ENCODE measurements at places on chromosomes 7 and 10.

DNA sequence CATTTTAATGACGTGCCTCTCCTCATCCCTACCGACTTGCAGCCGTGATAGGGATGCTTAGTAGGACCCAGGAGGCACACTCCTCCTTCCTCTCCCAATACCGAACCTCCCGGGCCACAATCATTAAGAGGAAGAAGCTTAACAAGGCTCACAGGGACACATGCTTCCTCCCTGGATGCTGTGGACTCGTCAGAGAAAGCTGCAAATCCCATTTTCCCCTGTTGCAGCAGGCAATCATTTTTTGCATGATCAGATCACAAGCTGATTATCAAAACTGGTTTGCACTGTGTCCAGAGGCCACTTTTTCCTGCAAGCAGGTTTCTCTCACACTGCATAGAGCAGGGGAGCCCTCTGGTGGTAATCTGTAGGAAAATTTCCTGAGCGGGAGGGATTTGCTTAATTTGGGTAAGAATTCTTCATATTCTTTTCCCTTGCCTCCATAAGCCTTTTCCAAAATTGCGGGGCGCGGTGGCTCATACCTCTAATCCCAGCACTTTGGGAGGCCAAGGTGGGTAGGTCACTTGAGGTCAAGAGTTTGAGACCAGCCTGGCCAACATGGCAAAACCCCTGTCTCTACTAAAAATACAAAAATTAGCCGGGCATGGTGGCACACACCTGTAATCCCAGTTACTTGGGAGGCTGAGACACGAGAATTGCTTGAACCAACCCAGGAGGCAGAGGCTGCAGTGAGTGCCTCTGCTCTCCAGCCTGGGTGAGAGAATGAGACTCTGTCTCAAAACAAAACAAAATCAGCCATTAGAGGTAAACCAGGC is 16.1 kb upstream of the LAMB4 start:
- peak; percentile 5 for DNase-seq

DNA sequence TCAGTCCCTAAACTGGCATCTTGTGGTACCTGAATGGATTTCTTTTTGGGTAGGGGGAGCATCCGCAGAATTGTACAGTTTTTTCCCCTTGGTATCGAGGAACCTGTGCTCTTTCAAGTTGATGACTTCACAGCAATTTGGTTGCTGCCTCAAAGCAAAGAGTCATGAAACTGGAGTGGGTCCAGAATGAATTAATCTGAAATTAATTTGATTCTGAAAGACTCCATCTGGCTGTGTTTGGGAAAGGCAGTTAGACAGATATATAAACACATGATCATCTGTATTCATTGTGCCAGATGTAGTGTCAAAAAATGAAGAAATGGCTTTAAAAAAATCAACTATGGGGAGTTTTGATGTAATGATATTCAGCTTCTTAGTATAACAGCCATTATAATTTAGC is 136.1 kb downstream of the CELF2 start:
- no peak for DNase-seq

DNA sequence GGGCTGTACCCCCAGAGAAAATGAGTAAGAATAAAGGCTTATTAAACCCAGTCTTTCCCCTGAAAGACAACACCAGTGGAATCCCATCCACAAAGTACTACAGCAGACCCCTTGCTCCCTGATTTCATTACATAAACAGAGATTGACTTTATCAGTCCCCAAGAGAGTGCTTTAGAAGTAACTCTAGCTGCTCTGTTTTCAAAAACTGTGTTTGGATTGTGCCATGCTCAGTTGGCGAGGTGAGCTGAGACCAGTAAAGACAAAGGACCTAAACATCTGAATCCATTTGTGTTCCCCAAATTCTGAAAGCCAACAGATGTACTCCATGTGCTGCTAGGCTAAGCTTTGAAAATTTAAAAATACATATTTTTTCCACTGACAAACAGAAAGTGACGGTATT is 127.0 kb downstream of the ATE1 start:
- no peak for DNase-seq

DNA sequence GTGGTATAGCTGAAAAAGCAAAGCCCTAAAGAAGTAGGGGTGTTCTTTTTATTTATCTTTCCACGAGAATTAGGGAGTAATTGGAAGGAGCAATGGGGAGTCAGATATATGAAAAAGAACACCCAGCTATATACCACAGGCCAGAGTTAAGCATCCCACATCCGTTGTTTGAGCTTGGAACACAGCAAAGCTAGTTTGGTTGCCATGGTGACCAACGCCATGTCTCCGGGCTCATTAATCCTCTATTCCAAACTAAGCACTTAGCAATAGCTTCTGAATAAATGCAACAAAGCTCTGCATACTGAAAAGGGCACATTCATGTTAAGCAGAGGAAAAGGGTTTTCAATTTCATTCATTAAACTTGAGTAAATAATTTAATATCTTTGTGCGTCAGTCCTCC is 23.5 kb downstream of the ASB4 start:
- DNase-seq: no peak

DNA sequence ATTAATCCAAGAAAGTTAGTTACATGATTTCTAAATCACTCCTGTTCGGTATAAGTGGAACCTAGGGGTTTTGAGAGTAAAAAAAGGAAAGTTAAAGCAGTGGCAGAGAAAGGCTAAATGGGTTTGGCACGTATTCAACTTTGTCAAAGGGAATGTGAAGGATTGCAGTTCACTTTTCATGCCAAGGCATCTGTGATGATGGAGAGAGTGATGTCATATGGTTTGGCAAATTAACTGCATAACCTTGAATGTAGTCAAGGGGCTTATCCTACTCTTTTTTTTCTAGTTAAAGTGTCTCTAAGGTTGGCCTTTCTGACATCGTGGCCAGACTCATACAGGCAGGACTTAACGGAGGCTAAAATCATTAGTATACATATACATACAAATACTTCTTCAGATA is 277.8 kb downstream of the EXOC4 start:
- no peak for DNase-seq

DNA sequence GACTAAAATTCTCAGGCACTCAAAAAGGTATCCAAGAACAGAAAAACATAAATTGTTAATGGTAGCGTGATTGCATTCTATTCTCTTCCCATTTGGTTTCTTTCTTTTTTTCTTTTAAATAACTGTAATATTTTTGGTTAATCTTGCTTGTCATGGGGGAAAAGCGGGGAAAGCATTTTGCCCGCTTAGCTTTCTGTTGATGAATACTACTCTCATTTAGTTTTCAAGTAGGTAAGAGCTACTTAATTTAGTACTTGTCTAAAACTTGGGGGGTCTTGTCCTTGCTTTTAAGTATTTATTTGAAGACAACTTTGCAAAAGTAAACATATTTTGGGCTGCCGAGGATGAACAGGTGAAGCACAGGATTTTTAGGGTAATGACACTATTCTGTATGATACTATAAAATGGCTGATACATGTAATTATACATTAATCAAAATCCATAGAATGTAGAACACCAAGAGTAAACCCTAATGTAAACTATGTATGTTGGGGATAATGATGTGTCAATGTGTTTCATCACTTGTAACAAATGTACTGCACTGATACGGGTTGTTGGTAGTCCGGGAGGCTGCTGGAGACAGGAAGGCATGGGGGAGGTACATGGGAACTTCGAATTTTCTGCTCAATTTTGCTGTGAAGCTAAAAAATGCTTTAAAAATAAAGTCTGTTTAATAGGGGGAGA is 1.7 kb downstream of the TES start:
- no peak for DNase-seq

- DNase-seq: no peak
Measured at GRCh38 chr10:132960071-132960472, 17.7 kb upstream of the CFAP46 start.

DNA sequence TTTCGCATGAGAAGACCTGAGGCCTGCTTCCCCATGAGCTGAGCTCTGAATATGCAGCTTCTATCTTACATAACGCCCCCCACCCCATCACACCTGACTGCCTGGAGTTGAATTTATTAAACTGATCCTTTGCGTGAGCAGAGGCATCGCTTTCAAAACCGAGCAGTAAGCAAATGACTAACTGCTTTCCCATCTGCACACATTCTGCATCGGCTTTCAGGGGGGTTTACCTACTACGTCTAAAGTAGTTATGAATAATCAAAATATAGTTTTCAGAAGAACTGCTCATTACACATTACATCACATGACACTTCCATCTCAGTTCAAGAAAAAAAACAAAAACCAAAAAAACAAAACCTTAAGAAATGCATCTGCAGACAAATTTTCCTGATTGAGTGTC is 54.7 kb upstream of the EGR2 start:
- no peak for DNase-seq

DNA sequence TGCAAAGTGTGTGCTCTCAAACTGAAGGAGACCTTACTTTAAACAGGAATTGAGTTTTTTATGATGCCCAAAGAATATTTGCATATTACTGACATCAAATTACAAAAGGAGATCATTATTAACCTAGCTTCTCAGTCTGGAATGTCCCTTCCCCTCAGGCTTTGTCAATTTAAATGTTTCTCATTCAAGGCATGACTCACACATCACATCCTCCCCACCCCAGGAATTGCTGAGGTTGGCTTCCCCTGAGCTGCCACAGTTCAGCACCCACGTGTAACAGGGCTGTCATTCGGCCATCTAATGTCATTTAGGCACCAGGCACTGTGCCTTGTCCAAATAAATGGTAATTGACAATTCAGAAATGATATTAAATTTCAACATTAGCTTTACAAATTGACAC is 305.9 kb upstream of the MGMT start:
- no peak for DNase-seq

GRCh38 chr7:14521183-14521582 is 381.4 kb downstream of the DGKB start:
- DNase-seq: no peak

DNA sequence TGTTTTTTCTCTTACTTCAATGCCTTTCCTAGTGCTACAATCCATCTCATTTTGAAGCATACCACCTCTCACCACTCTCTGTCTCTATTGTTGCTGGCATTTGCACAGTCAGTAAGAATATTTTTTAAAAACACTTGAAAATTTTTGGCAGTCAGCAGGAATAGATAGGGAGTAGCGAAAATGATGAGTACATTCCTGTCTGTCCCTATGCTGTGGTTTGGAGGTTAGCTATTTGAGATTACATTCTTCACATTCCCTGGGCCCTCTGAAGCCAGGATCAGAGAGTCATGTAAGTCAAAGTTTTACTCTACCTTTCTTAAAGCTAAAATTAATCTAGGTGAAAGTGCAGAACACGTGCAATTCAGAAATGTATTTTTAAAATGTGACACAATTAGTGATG is 53.0 kb upstream of the MAGI2 start:
- no peak for DNase-seq

- no peak for DNase-seq
Measured at GRCh38 chr7:147894271-147894670, 696.3 kb upstream of the C7orf33 start.

GRCh38 chr10:3813267-3813666 is 28.3 kb upstream of the KLF6 start:
- no peak for DNase-seq

DNA sequence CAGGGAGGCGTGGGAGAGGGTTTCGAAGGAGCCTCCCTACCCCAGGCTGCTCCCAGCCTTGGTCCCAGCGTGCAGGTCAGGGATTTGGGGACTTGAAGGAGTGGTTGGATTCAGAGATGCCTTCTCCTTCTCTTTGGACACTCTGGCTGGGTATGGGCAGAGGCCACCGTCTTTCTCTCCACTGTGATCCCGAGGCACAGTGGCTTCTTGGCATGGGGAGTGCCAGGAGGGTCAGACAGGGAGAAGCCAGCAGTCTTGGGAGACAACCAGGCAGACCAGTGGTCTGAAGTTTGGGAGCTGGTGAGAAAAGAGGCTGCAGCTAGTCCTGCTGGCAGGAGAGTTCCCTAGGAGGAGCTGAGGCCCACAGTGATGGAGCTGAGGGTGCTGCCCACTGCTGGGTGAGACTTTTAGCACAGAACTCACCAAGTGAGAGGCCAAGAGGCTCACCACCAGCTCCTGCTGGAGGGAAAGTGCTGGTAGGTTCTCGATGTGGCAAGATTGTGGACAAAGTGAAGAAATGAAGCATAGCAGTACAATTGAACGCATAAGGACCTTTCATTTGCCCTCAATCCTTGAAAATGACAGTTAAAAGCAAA is 35.2 kb upstream of the WDFY4 start:
- no peak for DNase-seq

DNA sequence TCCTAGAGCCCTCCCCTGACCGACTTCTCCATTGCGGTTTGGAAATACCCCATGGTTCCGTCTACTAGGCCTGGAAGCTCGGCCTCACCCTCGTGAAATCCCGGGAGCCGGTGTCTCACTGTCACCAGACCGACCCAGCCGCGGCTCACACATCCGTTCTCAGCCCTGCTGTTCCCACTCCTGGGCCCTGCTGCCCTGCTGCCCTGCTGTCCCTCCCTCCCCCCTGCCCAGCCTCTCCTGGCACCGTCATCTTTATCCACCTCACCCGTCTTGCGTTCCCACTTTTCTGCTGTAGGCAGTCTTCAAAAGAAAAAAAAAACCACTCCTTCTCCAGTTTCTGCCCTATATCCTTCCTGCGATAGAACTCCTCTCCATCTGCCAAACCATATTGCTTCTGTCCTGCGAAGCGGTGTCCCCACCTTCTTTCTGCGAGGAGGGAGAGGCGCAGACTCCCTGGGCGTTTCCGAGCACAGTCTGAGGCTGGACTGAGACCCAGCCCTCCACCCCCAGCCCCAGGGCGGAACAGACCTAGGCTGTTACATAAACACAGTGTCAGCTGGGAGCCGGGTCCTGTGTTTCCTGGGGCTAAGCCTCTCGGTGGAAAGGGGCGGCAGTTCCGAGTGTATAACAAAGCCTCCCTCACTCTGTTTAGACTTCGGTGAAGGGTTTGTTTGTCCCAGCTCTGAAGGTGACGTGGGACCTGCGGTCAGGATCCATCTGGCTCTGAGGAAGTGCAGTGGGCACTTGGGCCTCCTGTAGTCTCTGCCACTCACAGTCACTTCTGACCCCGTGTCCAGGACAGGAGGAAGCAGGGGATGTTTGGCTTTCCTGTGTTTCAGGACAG is 2.8 kb downstream of the AGAP3 start:
- DNase-seq: peak; percentile 24

DNA sequence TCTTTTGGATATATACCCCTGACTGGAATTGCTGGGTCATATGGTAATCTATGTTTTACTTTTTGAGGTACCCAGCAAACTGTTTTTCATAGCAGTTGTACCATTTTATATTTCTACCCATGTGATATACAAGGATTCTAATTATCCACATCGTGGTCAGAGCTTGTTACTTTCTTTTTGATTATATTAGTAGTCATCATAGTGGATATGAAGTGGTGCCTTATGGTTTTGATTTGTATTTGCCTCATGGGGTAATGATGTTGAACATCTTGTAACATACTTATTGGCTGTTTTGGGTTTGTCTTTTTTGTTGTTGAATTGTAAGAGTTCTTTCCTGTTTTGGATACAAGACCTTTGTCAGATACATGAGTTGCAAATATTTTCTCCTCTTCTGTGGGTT is 51.7 kb downstream of the MAPK8 start:
- DNase-seq: no peak

DNA sequence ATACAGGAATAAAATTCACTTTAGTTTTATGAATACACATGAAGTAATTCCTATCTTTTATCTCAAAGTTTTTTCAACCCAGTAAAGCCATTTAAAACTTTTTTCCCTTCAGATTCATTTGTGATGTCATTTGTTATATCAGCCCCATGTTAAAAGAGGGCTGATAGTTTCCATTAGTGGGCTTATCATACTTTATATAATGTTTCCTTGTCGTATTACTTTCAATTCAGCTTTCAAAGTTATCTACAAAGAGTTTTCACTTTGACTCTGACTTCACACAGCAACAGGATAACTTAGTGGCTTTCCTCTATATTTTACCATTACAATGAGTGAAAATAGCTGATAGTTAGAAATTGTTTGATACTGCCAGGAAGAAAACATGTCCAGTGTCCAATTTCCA is 484.8 kb downstream of the SUGCT start:
- no peak for DNase-seq

All from hematopoietic multipotent progenitor cell treated with erythropoietin and hydrocortisone succinate and interleukin-3 and kit ligand, for 15 days (in vitro differentiated cells).